ENCODE measurements at places on chromosomes 12 and 14.

- no peak for DNase-seq
Observed at GRCh38 chr14:54688229-54688628, 121.3 kb downstream of the SAMD4A start.

- no peak for DNase-seq
Observed at GRCh38 chr14:75186953-75187352, 10.5 kb upstream of the TMED10 start.

DNA sequence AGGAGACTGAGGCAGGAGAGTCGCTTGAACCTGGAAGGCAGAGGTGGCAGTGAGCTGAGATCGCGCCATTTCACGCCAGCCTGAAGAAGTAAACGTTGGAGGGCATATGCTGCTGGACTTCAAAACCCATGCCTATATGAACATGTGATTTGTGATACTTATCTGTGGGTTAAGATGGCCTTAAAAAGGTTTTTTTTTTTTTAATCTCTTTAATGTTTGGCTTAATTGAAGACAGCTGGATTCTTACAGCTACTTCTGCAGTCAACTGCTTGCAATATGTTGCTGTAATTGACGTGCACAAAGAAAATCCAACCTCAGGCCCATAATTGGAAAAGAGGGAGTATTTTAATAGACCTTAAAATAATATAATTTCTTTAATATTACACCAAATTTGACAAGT is 1.5 kb upstream of the B3GNT4 start:
- no peak for DNase-seq

DNA sequence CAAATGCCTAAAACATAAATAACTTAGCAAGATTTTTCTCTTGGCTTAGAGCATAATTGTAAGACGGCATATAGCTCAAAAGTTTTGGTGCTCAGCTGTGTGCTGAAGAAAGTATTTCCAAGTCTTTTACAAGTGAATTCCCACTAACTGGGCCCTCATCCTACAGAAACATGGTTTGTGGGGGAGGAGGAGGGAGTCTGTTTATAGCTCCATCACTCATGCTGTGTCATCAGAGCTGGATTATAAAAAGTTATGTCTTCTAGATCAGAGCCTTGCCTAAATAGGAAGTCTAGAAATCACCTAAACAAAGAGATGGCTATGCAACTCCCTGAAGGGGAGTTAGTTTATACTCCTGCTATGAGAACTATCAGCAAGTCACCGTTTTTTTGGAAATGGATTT is 65.9 kb upstream of the OTOGL start:
- no peak for DNase-seq

DNA sequence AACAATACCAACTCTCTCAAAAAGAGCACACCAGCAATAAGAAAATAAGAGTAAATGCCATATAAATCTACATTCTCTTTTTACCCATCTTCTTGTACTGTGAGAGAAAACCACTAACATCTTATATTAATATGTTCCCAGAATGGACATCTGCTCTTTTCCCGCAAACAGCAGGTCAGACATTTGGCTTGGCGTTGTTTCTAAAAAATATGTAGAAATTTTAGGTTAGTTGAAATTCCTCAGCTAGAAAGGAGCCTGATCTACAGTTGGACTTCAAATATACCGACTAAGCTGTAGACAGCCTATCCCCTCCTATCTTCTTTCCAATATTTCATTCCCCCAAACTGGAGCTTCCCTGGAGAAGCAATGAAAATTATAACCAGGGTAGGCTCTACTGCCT is 88.7 kb downstream of the PPP2R5E start:
- DNase-seq, result no peak

DNA sequence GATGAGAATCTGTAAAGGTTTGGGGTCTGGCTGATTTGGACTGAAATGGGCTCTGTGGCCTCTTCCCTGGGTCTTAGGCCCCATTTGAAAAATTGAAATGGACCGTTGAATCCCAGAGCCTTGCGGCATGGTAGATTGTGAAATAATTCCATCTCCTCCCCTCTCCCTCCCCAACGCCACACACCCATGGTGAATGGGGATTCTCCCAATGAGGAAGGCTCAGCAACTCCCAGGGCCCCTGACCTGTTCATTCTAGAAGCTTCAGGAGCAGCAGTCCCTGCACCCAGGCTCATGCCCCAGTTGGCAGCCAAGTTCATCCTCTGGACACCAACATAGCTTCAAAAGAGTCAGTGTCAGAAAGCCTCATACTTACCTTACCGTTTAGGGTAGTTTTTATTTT is 217.4 kb downstream of the ZFP36L1 start:
- no peak for DNase-seq

DNA sequence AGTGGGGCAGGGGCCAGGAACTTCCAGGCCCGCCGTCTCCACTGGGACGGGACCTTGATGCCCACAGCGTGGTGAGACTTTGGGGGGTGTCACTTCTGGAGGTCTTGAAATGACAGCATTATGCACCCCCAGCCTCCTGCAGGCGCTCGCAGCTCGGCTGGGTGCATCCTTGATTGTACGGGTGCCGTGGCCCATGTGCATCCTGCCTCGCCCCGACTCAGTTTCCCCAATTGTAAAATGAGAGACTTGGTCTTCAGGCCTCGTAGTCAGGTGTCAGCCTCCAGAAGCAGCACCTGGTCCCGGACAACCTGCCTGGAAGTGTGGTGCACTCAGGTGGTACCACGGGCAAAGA is 8.9 kb upstream of the PUS1 start:
- DNase-seq, result no peak

DNA sequence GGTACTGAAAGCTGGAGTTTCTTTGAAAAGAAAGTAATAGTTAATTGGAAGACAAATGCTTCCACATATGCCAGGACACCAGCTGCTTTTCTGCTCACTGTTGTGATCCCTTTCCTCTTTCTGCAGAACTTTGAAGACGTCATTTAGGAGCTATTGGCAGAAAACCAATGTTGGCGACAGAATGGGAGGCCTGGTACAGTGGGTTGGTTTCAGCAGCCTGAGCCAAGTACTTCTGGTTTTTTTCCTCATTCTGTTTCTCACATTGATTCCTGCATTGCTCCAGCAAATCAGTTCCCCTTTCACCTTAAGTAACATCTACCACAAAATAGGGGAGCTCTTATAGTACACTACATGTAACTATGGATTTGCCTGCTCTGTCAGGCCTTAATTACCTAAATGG is 96.9 kb downstream of the FIGNL2 start:
- no peak for DNase-seq

GRCh38 chr12:121154793-121155375 is 22.2 kb downstream of the P2RX7 start:
- DNase-seq, result no peak

- DNase-seq, result no peak
Observed at GRCh38 chr12:1936406-1937320, 18.2 kb upstream of the CACNA2D4 start.

GRCh38 chr12:54172168-54172567 is 16.6 kb downstream of the SMUG1 start:
- no peak for DNase-seq

- no peak for DNase-seq
Observed at GRCh38 chr12:28851781-28852180, 297.3 kb upstream of the FAR2 start.

DNA sequence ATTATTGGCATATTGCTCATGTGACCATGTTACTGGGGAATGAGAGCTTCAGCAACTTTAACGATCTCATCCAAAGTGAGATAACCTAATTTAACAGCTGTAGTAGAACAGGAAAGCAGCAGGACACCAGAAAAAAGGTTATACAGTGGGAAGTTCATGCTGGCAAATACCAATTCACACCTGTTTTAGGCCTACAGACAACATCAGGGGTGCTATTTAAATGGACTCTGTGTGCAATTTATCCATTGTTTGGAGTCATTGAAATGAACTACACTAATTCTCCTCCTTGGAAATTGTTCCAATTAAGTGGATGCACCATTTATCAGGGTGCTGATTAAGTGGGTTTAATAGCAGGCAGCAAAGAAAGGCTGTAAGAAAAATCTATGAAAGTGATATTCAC is 424.4 kb upstream of the LMO3 start:
- DNase-seq, result no peak
